Activated CD4-positive, alpha-beta memory T cell treated with anti-CD3 and anti-CD28 coated beads for 36 hours (primary cell): ENCODE measurements at places on chromosomes 4 and X. TPM values are rescaled to one million over a fixed set of nuclear protein-coding genes. Genes with fewer than 3 reads are reported as not detected.

- H3K4me3 ChIP-seq: no peak overlapping the region
- H3K27me3 ChIP-seq: no peaks in the 10 kb centered on the region
- peaks cover 20% of the 10 kb centered on the region for H3K4me1 ChIP-seq
- no peak overlapping the region for H3K27ac ChIP-seq
Observed at GRCh38 chr4:158783785-158784184, 15.0 kb downstream of the FNIP2 start.

GRCh38 chr4:154942176-154942575, 161.1 kb downstream of the RBM46 start:
- H3K4me3 ChIP-seq: no peak overlapping the region
- no peaks in the 10 kb centered on the region for H3K4me1 ChIP-seq
- H3K27ac ChIP-seq: no peak overlapping the region
- H3K36me3 ChIP-seq: no peaks in the 10 kb centered on the region
- DNase-seq: no peak

DNA sequence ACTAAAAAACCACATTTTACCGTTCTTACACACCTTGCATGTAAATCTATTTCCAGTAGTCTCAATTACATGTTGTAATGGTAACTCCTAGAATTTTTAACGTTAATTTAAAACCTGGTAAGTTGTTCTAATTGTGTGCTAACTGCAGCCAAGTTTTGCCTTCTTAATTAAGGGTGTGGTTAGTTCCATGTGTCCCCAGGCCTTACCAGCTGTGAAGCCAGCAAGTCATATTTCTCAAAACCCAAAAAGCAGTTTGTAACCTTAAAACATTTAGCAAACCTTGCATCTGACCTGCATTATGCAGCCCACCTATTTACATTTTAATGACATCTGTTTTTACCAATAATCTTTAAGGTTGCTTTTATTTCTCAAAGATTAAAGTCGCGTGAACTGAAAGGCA, 18.4 kb upstream of the FAM47E start:
- H3K4me3 ChIP-seq: no peak overlapping the region
- no peaks in the 10 kb centered on the region for H3K4me1 ChIP-seq
- DNase-seq: no peak
- peaks cover 8% of the 10 kb centered on the region for H3K36me3 ChIP-seq

The SPANXC gene
- not detected for total RNA-seq

The TMEM131L gene
- total RNA-seq: 33.3 TPM

The HOPX gene
- total RNA-seq: 126 TPM

GRCh38 chr4:9808077-9808476, 26.6 kb downstream of the DRD5 start:
- no peak for DNase-seq
- H3K4me3 ChIP-seq: no peak overlapping the region
- no peak overlapping the region for H3K27ac ChIP-seq
- H3K27me3 ChIP-seq: peaks cover 10% of the 10 kb centered on the region

DNA sequence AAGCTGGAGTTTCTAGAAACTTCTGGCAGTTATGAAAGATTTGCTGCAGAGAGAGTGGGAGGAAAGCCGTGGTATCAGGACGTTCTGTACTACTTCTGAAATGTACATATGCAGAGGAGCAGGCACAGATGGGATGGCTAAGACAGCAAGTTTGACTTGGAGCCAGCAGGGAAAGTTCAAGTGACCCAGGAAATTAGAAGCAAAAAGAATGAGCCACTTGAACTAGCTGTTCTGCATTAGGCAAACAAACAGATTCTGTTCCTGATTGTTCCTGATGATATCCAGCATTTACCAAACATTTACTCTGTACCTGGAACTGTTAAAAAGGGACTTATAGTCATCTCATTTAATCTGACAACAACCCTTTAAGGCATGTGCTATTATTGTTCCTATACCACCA, 41.4 kb upstream of the CXCL13 start:
- H3K27me3 ChIP-seq: peaks cover 23% of the 10 kb centered on the region
- DNase-seq: no peak
- H3K27ac ChIP-seq: no peak overlapping the region
- no peaks in the 10 kb centered on the region for H3K36me3 ChIP-seq
- no peaks in the 10 kb centered on the region for H3K4me1 ChIP-seq
- no peak overlapping the region for H3K4me3 ChIP-seq
